ENCODE measurements at places on chromosomes 4 and X. TPM values are rescaled to one million over a fixed set of nuclear protein-coding genes. Genes with fewer than 3 reads are reported as not detected.

- DNase-seq: no peak
Observed at GRCh38 chrX:76815754-76816153, 388.2 kb downstream of the MAGEE1 start.

GRCh38 chrX:48580662-48581061 lies 6.4 kb downstream of the RBM3 start:
- no peak for DNase-seq

- no peak for DNase-seq
Observed at GRCh38 chrX:149572743-149573142, 14.5 kb downstream of the MAGEA9B start.

DNA sequence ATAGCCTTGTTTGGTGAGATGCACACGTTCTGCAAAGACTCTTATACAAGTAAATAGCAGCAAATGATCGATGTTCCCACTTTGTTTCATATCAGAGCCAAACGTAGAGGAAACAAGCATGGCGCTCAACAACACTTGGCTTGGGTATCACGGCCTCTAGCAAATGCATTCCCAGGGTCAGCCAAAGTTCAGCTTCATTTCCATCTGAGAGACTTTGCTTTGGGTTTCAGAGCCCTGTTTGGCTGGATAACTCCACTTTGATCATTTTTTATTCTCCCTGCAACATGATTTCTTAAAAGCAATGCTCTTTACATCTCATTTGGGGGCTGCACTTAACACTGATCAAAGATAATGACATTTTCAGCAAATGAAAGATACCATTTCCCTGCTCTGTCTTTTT lies 199.2 kb upstream of the FAM9B start:
- peak; percentile 81 for DNase-seq

TRAPPC11 gene
- 34.3 TPM for total RNA-seq

MAPK10 gene
- total RNA-seq: 1.9 TPM

PNMA3 gene
- total RNA-seq: 1.2 TPM

TRIM75 gene
- 0.09 TPM for total RNA-seq

ARHGEF38 gene
- not detected for total RNA-seq
